ENCODE measurements at places on chromosomes 16 and 17.

DNA sequence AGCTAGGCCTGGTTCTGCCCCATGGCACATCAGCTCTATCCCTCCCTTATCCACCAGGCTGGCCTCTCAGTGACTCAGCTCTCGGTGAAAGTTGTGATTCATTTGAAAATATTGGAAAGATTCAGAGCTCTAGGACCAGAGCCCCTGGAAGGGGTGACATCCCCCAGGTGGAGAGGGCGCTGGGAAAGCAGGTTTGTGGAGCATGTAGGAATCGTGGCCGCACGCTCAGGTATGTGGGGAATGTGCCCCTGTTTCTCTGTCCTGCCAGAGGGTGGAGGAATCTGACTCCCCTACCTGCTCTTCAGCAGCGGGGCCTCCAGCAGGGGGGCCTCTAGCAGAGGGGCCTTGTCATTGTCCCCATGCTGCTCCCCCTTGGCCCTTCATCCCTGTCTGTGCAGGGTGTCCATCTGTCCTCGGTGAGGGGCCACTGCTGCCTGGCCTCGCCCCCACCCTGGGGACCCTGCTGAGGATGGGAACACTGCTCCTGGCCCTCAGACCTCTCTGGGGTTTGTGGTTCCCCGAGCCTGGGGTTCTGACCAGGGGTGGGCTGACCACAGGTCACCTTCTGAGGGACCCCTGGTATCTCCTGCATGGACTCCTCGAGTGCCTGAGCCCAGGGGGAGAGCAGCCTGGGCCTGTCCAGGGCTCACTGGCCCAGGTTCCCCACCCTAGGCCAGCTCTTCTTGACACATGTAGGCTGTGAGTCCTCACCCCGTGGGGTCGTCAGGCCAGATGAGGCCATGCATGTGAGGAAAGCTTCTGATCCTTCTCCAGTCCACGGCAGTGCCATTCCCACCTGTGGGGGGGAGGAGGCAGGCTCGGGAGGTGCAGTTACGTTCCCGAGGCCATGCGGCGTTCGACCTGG, 47.5 kb downstream of the NT5M start:
- DNase-seq = no peak

DNA sequence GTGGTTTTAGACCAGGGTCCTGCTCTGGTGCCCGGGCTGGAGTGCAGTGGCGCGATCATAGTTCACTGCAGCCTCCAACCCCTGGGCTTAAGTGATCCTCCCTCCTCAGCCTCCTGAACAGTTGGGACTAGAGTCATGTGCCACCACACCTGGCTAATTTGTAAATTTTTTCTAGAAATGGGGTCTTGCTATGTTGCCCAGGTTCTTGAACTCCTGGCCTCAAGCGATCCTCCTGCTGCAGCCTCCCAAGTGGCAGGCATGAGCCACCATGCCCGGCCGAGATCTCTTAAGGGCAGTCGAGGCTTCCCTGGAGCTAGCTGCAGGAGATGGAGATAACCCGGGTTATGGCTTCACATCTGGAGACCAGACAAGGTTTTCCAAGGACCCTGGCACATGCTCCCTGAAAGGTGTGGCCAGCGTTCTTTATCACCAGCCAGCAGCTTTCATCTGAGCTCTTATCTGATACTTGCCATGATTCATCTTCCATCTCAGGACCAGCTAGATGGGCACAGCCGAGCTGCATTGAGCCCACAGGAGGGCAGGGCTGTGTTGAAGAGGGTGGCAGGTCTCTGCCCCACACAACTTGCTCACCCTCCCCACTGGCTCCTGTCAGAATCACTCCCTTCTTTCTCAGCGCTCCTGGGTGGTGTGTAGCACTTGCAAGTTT, 28.6 kb downstream of the SCNN1B start:
- DNase-seq = no peak

DNA sequence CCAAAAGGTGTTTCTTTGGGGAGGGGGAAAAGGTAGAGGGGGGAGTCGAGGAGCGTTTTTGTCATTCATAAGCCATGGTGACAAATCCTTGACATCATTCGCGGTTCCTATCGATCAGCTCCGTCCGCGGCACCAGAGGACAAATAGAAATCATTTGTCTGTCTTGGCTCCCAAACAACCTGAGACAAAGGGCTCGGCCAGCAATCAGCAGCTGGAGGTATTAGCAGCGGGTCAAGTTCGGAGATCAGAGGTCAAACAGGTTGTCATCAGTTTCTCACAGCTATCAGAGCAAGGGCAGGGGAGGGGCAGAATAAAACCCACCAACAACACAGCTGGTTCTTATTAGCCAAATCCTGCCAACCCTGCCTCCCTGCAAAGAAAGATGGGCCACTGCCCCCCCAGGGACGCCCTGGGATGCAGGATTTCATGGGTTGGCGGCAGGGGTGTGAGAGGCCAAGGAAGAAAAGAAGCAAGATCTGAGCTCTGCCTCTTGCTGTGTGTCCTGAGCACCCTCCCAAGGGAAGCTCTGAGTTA, 145.3 kb upstream of the LHX1 start:
- DNase-seq = no peak

DNA sequence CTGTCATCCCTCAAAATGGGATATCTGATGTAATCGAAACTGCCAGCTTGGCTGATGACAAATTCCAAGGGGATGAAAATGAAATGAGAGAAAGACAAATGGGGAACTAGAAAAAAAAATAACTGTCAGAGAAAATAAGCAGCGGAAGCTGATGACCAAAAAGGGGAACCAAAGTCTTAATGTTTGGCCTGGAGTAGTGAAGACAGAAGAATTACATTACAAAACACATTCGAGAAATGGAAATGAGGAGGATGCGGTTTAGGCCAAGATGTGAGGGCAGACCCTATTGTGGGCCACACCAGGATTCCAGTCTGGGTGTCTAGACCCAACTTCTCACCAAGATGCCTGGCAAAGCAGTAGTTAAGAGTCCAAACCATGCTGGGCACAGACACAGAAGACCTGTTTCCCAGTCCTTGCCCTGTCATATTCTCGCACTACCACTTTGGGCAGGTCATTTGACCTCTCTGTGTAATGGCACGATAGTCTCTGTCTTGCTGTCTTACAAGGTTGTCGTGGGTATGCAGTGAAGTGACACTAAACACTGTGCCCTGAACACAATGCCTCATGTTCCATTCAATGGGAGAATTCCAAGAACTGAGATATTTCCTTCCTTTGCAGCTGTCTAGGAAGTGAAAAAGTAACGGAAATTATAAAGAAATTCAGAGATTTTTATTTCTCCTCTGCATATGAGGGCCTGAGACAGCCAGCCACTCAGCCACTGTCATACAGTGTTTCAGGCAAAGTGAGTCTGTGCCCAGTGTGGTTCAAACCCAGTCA, 12.3 kb upstream of the CCL2 start:
- DNase-seq = no peak
